ELF-1 (cell line): ENCODE measurements at places on chromosomes 2 and 18.

DNA sequence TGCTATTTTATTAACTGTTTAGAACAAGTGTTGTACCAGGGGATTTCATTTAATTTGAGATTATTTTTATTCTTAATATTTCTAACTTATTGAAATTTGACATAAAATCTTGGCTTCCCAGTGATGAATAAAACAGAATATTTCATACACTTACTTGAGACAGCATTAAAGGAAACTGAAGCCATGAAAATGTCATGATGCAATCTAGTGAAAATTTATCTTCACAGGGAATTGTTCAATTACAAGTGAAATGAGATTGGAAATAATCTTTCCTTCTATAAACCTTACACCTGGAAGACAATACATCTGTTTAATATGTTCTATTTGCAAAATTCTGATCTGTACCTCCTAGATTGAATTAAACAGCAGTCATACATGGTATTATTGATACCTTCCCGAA, 511.0 kb upstream of the CDH7 start:
- DNase-seq: no peak

DNA sequence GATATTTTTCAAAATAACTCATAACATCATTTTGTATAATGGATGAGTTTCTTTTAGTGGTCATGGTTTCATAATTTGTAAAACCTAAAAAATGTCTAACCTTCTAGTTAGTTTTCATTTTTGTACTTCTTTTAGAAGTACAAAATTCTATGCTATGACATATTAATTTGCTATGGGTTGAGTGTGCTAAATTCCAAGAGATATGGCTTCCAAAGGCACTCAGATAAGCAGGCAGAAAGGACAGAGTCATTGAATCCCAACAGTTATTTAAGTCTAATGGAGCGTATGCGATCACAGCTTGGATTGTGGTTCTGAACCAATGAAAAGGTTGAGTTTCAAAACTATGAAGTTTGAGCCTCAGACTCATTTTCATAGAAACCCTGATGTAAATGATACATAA, 37.0 kb downstream of the GCG start:
- DNase-seq: no peak

- no peak for DNase-seq
These were observed 182.0 kb downstream of the TCF4 start for GRCh38 chr18:55405893-55406406.

- DNase-seq: no peak
These were observed 24.2 kb upstream of the TANK start for GRCh38 chr2:161135951-161136593.

GRCh38 chr2:65397122-65397521, 35.3 kb downstream of the SPRED2 start:
- no peak for DNase-seq

DNA sequence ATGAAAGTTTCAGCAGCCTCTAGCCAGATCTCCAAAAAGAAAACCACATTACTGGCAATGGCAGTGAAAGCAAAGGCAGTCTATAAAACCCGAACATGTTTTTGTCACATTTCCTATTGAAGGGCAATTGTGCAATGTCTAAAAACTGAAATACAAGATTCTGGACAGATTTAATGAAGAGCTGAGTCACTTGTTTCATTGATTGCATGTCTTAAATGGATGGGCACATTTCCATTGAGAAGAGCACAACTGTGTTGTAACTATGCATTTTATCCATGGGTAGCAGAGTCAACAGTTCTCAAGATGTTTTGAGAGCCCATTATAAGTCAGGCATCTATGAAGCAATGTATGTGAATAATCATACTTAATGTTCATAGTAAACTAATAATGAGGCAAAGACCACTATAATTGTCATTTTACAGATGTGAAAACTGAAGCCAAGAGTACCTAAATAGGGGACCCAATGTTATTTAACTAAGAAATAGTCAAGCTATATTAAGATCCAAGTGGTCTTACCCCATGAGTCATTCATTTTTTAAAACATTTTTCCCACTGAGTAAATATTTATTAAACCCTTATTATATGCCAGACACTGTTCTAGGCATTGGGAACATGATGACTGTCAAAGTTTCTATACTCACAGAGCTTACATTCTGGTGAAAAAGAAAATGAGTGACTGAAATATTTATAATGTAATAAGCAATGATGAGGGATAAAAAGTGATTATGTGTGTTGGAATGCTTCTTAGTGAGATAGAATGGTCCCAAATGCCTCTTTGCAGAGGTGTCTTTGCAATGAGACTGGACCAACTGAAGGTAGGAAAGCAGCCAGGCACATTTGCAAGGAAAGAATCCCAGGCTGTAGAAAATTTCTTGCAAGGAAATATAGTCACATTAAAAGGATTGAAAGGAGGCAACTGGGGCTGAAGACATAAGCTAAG, 818.9 kb upstream of the ACVR2A start:
- DNase-seq: no peak

DNA sequence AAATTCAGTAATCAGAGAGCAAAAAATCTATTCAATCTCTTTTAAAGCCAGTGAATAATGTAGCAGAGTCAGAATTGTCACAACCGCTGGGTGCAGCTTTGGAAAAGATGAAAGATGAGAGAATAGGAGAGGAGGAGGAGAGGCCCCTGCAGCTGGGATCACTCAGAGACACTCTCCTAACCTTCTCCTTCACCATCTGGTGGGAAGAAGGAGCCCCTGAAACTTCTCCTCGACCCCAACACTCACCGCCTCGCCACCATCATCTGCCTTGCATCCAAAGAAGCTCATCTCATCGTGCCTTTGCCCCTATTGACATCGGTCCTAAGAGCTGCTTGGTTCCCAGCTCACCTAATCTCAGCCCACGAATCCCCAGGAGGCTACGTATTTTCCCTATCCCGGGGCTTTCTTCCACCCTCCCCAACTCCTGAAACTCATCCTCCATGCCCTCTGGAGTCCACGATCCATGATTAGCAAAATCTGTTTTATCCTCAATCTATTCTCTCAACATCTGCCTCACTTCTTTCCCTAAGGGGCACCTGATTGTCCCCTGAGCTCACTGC, 58.5 kb downstream of the PKDCC start:
- no peak for DNase-seq

DNA sequence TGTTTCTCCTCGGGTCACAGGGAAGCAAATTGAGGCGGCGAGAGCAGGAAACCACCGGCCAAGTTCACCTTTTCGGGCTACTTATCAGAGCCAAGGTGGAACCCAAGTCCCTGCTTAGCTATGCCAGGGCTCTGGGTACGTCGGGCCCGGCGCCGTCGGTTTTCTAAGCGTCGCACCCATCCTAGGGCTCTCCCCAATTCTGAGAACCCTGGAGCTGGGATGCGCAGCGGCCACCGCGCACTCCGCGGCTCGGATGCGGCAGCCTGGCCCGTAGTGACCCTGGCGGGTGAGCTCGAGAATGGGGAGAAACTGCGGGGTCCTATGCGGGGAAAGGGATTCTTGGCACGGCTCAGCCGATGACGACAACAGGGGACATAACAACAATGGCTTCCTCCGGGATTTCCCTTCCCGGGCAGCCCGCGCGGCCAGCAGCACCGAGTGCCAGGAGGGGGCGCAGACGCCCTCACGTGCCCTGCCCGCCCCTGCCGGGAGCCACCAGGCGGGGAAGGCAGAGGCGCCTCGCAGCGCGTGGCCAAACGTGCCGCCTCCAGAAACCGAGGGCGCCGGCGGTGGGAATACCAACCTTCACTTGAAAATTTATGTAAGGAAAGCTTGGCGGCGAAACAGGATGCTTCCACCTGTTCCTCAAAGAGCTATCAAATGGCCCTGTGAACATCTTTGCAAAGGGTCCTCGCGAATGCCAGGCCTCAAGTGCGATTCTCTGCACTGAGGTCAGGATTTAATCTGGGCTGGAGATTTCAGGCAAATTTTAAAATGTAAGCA, 2.1 kb upstream of the SLC30A3 start:
- peak; percentile 88 for DNase-seq

DNA sequence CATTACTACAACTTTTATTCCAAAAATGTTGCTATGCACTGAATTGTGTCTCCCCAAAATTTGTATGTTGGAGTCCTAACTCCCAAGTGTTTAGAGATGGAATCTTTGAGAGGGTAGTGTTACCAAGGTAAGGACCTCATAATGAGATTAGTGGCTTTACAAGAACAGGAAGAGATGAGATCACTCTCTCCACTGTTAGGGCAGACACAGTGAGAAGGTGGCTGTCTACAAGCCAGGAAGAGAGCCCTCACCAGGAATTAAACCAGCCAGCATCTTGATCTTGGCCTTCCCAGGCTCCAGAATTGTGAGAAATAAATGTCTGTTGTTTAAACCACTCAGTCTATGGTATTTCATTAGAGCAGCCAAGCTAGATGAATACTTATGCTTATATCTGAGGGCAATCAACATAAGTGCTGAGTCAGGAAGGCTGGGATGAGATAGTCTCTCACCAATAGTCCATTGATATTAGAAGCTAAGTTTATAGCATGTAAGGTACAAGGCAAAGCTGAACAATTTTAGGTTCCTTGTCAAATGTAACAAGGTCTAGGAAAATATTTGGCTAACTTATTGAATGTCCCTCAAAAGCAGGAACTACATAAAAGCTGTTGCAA, 317.6 kb upstream of the REG3G start:
- no peak for DNase-seq

DNA sequence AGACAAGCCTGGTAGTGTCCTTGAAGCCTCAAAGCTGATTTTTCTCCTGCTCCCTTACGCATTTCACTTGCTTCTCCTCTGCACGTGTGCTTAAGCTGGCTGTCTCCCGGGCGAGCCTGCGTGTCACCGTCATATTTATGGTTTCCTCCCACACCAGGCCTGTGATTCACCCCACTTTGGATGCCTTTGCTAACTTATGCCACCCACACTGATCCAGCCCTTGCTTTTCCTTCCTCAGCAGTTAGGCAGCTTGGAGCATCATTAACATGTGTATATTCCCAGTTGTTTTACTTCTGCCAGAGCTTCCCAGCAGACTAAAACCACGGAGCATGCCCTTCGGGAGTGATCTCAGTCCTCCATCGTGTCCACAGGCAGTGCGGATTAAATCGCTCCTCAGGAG, 2.2 kb downstream of the ST3GAL5 start:
- peak; percentile 37 for DNase-seq

DNA sequence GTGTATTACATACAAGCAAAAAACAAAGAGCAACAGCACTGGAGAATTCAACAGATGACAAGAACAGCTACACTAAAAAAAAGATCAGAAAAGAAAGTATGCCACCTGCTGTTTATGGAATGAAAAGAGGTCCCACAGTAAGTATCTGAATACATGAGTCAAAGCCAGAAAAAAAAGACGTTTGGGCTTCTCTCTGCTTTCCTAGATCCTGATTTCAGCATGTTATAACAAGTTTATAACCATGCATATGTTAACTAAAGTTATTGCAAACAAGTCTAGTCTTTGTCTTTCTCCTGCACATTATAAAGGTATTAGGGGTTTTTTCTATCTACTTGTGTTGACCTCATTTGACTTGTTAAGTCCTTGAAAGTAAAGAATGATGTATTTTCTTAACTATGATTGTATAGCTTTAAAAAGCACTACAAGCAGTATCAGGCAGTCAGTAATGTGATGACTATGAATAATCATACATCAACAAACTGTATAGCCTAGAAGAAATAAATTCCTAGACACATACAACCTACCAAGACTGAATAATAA, 108.5 kb upstream of the COL5A2 start:
- DNase-seq: peak; percentile 20

DNA sequence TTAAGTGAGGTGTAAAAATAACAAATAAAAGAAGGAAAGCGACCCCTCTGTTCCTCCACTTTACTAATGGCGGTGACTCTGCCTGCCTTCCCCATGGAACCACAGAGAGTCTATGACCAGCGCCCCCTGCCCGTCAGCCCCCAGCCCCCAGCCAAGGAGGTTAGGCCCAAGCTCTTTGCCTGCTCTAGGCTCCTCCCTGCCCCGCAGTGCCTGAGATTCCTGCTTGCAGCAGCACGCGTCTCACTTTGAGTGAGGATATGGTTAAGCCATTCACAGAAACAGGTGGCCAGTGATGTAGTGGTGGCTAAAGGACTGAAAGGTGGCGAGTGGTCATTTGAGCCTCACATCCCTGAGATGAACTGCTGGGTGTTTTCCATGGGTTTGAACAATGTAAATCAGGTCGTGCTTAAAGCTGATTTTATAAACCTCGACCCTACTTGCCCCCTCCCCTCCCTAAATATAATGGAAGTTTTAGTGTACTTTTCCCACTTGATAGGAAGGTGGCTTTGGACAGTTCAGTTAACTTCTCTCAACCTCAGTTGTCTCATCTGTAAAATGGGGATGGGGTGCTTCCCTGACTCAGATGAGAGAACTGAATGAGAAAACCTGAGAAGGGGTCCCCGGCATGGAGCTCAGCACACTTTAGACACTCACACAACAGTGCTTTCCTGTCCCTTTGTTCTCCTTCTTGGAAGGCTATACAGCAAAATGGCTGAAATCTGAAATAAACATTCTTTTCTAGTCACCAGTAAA, 46.5 kb downstream of the IL1RL2 start:
- peak; percentile 35 for DNase-seq

DNA sequence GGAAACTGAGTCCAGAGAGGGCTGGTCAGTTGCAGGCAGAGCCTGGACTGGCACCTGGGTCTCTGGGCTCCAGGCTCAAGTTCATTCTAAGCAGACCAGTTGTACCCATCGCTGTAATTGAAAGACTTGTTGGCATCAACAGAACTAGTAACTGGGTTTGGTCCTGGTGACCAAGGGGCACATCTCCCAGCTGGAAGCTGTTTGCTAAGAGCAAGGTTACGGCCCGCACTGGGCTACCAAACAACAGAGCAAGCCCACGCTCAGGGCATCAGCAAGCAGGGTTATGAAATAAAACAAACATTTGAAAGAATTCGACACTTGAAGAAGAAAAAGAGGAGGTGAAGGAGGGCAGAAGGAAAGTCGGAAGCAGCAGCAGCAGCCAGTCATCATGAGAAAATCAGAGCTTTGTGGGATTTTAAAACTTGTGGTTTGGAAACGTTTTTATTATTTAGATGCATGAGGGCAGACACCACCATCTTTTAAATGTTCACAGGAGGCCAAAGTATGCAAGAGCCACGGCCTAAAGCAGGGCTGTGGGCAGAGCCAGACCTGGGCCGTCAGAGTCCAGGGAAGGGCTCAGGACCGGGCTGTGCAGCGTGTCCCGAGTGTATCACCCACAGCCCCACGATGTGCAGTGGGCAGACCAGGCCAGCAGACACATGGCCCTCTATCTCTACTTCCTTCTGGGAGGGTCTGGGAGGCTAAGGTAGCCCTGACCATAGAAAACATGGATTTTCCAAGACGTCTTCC, 220.3 kb downstream of the BCL2 start:
- no peak for DNase-seq

DNA sequence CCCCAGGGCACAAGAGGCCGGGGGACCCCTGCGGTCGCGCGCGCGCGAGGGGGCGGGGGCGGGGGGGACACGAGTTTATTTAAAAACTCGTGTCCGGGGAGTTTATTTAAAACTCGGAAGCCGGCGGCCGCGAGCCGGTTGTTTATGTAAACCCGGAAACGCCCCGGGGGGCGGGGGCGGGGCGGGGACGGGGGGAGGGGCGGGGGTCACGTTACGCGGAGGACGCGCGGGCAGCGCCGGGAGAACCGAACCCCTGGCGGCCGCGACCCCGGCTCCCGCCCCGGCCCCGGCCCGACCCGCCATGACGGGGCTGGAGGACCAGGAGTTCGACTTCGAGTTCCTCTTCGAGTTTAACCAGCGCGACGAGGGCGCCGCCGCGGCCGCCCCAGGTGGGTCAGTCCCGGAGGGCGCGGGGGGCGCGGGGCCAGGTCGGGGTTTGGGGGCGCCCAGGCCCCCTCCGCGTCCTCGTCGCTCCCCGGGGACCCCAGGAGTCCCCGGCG, 4.4 kb downstream of the NFATC1 start:
- no peak for DNase-seq

- DNase-seq: no peak
These were observed 14.6 kb downstream of the FBXO11 start for GRCh38 chr2:47891369-47892337.
